ENCODE measurements at places on chromosomes 1 and 21.

GRCh38 chr1:77797991-77798390 lies 18.5 kb downstream of the MIGA1 start:
- DNase-seq, result no peak

GRCh38 chr21:29639366-29640079 lies 300.3 kb downstream of the GRIK1 start:
- DNase-seq, result no peak

GRCh38 chr1:16119926-16120325 lies 35.9 kb downstream of the EPHA2 start:
- no peak for DNase-seq

GRCh38 chr21:36155603-36156338 lies 853 bp upstream of the DOP1B start:
- DNase-seq, result no peak

DNA sequence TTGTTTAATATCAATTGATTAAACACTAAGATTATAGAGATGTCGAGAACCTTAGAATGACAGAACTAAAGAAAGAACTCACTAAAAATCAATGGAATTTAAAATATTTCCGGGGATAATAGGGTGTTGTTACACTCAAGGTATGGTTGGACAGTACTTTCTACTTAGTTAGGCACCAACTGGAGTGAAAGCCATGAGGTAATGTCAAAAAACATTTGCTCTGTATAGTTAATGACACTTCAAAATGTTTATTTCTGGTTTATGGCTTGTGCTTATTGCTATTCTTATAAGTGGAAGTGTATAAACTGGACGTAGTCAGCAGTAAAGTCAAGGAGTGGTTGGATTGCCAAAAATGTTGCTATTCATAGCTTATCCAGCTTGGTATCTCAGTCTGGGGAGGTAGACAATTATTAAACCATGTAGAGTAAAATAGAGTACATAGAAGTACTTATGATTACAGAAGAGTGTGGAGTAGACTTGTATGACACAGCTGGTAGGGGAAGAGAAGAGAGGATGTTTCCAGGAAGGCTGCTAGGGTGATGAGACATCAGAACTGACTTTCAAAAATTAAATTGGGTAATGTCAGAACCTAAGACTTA lies 56.5 kb upstream of the BMP8A start:
- DNase-seq, result no peak

- DNase-seq, result no peak
Measured at GRCh38 chr1:192546596-192547190, 28.9 kb upstream of the RGS1 start.

DNA sequence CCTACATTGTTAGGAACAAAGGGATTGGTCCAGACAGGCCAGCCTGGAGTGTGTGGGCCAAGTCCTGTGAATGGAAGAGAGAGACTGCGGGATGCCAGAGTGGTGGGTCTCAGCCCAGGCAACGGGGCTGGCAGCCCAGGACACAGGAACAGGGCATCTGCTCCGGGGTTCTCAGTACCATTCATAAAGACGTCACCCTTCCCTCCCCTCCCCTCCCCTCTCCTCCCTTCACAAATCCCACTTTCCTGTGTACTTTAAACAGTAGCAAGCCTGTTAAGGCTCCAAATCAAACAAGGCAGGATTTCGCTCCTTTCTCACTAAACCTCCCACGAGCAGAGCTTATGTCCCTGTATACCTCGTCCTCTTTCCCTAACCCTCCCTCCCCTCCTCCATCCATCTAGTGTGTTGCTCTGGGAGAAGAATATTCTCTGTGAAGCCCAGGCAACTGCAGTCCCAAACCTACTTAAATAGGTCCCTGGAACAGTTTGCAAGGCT lies 4.2 kb upstream of the PLXNA2 start:
- no peak for DNase-seq

GRCh38 chr1:161176468-161177111 lies 717 bp downstream of the B4GALT3 start:
- no peak for DNase-seq

- DNase-seq, result no peak
Measured at GRCh38 chr1:77175230-77175844, 43.9 kb downstream of the PIGK start.

GRCh38 chr1:185526344-185527307 lies 207.6 kb upstream of the HMCN1 start:
- DNase-seq, result no peak

DNA sequence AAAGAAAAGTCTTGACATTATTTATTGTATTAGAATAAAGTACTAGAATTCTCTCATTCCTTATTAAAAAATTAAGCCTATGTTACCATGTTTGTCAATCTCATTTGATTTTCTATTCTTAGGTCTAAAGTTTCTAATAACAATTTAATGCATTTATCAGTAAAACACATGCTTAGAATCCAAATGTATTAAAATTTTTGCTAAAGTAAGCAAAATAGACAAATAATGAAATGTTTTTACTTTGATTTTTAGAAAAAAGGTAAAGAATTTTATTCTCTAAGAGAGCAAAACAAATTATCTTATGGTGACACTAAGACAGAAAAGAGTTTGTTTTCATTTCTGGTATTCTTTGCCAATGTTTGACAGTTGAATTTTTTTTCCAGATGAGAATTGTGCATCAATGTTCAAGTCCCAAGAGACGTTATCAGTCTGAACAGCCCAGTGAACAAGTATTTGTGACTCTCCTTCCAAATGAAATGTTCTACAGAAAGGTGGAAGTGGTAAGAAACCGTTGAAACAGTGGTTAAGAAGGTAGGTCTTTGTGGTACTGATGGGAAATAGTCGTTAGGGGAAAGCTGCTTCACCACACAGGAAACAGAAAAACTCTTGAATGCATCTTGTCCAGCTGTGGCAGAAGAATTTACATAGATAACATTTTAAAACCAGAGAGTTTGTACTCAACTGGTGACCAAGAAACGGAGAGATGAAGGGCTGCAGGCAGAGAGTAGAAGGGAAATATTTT lies 402.5 kb downstream of the PTPRC start:
- DNase-seq, result no peak

DNA sequence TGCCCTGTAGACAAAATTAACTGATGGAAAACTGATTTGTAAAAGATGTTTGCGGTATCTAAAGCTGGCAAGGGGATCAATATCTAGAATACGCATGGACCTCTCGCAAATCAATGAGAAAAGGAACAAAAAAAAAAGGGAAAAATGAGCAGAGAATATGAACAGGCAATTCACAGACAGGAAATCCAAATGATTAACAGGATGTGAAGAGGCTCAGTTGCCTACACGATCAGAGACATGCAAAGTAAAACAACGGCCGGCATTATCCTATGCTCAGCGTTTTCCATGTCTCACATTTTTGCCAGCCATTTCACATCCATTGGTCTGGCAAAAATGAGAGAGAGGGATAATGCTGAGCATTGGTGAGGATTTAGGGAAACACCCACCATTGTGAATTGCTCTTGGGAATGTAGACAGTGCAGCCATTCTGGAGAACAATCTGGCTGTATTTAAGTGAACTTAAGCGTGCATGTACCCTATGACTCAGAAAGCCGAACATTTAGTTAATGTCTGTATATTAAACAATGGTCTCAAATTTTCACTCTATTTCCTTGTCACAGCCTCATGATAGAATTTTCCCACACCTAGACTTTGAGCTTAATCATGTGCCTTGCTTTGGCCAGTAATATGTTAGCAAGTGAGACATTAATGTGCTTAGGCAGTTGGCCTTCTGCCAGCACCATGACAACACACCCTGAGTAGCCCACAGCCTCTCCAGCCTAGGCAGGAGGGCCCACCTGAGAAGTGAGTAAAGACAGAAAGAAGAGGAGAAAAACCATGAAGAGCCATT lies 61.0 kb upstream of the NBPF3 start:
- no peak for DNase-seq

DNA sequence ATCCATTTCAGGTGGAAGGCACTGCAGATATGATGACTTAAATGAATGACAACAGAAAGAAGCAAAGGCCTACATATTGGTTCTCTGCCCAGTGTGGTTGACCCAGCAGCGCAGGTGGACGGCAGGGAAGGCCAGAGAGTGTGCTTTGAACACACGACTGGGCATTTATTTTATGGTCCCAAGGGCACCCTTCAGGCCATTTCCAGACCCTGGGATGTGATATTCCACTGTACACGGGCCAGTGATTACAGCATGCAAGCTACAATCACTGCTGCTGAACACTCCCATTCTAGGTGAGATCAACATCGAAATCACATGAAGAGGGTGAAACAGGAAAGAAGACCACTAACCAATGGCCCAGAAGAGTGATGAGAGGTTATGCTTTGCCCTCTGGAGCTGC lies 33.8 kb downstream of the PCNX2 start:
- no peak for DNase-seq

GRCh38 chr1:7393136-7393535 lies 378.0 kb upstream of the VAMP3 start:
- no peak for DNase-seq

GRCh38 chr1:157025856-157026255 lies 19.7 kb downstream of the ARHGEF11 start:
- no peak for DNase-seq

- DNase-seq, result no peak
Measured at GRCh38 chr1:30670240-30671060, 52.9 kb downstream of the MATN1 start.

DNA sequence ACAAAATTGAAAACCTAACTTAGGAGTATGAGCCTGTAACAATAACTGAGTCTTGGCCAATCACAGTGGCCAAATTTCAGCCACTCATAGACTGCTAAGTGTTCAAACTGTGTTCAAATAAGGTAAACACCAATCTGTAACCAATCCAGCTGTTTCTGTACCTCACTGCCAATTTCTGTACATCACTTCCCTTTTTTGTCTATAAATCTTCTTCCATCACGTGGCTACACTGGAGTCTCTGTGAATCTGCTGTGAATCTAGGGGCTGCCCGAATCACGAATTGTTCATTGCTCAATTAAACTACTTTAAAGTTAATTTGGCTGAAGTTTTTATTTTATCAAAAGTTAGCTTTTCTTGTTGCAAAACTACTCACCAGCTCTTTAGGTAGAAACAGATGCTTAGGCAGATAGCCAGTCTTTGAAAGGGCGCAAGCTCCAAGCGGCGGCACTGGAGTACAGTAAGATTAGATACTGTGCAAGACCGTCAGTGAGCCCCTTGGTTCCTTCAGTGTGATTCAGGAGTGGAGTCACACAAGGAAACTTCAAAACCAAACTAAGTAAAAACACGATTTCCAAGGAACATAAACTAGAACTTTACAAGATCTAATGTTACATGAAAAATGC lies 43.2 kb upstream of the ADGRL2 start:
- no peak for DNase-seq

DNA sequence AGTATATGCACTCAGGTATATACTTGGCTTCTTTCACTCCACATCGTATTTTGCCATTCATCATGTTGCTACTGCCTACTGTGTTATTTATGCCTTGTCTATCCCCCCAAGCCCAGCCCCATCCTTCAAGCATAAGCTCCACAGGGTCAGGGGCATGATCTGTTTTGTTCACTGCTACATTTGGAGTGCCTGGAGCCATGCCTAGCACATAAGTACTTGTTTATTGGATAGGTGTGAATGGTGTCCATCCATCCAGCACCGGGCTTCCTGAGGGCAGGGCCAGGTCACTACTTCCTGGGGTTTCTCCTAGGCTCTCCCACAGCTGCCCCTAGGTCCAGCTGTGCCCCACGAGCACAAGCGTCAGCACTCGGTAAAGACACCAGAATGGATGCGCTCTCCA lies 289.0 kb upstream of the VAMP3 start:
- DNase-seq, result no peak

DNA sequence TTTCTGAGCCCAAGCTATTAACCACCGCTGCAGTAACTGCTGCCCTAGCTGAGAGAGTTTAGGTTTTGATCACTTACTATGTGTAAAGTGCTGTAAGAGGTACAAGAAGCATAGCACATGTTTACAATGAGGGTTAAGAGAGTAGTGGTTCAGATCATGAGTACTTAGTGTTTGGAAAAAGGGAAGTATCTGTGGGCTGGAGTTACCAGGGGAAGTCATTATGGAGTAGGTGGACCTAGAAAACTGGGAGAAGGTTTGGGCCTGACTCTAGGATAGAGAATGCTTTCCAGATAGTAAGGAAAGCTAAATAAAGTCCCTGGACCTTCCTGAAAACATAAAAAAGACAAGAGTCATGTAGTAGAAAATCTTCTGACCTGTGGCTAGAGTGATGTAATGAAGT lies 149.6 kb upstream of the PLXNA2 start:
- DNase-seq, result no peak

DNA sequence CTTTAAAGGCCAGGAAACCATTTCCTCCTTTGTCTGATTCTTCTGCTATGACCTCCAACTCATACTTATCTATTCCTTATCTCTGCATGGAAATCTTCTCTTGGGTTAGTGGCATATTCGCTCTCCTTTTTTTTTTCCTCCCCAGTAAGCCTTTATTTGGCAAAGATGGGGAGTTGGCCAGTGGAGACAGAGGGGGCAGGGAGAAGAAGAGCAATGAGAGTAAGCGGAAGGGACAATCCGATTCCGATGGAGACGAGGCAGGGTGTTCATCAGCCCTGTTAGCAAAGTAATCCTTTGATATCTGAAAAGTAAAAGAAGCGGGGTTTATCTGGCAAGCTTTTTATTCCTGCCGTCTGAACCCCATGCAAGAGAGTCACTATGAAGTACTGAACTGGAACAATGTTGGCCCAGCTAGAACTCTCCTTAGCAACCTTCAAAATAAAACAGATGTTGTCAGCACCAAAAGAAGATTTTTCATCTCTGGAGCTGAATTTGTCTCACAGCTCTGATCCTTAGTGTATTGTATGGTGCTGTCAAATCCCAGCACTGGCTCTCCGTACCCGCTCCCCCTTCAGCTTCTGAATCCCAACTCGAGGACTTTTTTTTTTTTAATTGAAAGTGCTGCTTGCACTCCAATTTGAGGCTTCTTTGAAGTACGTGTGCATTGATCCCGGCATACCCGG lies 40.9 kb downstream of the PTGFRN start:
- no peak for DNase-seq

DNA sequence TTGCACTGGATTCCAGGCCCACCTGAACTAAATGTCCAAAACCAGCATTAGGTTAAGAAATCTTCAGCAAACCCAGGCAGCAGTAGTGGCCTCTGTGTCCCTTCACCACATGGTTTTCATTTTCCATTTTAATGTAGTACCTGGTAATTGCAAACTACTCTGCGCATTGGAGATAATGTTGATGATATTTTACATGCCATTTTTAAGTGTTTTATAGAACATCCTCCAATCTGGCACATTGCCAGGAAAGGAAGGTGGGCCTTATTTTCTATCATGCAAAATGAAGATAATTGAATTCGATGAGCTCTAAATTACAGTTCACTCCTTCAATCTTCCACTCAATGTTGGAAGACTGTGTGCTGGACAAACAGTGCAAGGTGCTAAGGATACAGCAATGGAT lies 89.5 kb downstream of the ZC3H11B start:
- DNase-seq, result no peak

Data from activated T-cell treated with anti-CD3 and anti-CD28 coated beads for 48 hours (primary cell).